H54 (cell line): ENCODE measurements at places on chromosomes 6 and 20.

- DNase-seq, result no peak
Observed at GRCh38 chr6:151276112-151276740, 36.5 kb downstream of the AKAP12 start.

DNA sequence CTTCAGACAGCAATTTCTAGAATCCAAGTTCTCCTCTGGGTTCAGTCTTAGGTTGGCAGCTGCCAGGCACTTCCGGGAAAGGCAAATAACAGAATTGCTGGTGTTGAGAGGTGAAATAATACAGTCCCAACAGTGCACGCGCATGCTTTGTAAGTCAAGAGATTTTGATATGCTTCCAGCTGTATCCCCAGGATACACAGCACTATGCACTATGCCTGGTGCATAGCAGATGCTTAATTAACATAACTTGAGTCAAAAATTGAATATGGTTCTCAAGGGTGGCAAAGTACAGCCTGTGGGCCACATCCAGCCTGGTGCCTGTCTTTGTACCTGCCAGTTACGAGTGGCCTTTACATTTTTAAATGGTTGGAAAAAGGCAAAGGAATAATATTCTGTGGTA is 18.9 kb upstream of the PMEPA1 start:
- no peak for DNase-seq

DNA sequence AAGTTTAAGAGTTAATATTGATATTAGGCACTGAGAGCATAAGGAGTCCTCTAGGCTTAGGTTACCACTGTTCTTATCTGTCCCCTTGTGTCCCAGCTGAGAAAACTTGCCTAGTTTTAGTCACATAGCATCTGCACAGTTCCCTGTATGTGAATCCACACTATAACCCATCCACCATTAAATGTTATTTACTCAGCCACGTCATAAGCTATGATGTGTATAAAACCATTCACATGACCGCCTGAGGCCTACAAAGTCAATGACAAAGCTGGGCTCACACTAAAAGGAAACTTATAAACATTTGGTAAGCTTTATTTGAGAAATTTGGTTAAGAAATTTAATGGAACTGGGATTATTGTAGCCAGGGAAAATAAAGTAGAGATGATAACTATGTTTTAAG is 59.2 kb upstream of the TFAP2D start:
- no peak for DNase-seq

DNA sequence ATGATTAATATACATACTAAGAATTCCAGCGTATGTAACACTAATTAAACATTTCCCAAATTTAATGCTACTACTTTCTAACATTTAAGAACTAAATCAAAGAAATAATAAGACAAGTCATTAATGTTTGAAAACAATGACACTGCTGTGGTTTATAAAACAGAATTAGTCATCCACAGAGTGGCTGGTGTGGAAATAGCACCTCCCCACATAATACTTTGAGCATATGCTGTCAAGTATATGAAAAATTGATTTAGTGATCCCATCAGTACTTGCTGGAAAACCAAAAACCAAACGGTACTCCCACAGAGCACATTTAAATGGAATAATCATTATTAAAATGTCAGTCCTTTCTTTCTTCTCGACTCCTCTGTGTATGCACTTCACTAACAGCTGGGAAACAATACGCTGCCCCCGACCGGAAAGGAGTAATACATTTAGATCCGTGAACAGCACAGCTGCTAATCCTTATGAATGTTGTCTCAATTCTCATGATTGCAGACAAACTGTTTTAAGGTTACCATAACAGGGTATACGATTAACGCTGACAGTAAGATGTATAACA is 78.4 kb downstream of the PREP start:
- DNase-seq, result no peak

DNA sequence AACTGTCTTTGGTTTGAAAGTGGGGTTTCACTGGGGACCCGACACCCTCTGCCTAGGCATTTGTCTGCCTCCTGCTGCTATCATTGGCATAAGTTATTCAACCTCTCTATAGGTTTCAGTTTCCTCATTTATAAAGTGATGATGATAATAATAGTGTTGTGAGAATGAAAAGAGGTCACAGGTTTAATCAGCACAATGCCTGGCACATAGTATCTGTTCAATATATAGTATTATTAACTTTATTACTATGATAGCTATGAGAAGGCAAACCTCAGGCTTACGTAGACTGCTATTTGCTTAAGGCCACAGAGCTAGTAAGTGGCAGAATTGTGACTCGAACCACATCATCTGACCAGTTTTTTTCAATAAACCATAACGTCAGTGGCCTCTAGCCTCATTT is 256.8 kb downstream of the CDKAL1 start:
- DNase-seq, result no peak

DNA sequence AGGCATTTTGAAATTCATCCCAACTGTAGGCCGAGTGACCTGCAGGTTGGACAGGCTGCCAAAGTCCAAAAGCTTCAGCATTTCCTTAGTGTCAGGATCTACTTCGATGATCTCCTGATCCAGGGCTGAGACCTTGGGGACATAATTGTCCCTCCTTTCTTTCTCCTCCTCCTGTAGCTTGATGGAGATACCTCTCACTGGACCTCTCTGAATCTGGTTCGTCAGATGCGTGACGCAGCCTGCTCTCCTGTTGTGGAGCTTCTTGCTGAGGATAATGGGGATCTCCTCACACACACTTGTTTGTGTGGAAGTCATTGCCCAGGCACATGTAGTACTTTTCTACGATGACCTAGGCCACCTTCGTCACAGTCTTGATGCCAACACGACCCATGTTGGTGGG is 1.5 kb upstream of the MAS1L start:
- no peak for DNase-seq

- no peak for DNase-seq
Observed at GRCh38 chr6:105452924-105453756, 50.3 kb upstream of the PREP start.

DNA sequence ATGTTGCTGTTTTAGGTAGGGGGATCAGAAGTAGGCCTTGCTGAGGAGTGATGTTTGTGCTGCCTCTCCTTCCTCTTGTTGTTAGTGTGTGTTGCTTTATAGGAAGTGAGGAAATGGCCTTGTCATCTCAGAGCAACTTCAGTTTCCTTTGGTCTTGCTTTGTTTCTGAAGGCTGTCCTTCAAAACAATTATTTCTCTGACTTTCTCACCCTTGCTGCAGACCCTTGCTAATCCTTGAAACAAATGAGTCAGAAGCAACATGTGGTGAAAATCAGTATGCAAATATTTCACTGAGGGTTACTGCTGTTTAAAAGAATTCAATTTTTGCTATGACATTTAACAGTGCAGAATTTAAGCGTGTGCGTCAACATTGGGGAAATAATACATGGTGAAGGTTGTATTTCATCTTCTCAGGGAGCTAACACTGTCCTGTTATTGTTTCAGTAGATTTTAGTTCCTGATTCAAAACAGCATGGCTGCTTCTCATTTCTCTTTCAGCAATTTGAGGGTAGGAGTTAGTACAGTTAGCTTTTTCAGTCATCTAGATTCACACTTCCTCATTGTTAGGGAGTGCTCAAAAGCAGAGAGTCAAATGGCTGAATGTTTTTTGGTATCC is 13.8 kb downstream of the RNF144B start:
- DNase-seq, result no peak

DNA sequence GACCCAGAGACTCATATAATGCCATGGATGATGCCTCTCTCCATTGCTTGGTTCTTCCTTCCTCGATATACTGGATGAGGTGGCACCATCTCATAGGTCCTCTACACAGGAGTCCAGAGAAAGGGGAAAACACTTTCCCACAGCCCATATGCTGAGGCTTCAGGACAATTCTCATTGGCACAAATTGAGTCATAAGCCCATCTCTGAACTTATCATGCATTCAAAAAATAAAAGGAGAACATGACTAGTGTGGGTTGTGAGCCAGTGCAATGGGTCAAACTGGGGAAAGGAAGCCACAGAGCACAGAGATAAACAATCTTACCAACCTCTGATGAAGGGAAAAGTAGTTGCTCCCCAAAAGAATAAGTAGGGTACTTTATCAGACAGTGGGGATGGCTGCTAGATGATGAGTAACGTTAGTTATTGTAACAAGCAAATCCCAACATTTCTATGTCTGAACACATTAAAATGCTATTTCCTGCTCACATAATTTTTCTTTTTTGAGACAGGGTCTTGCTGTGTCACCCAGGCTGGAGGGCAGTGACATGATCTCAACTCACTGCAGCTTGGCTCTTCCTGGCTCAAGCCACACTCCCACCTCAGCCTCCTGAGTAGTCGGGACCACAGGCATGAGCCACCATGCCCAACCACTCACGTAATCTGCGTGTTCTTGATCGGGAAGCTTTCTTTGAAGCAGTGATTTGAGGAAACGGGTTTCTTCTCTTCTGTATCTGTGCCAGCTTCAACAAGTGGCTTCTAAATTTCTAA is 27.0 kb downstream of the SOD2 start:
- DNase-seq, result no peak

- DNase-seq, result no peak
Observed at GRCh38 chr20:35956616-35957015, 2.3 kb upstream of the SCAND1 start.

GRCh38 chr6:155498370-155498769 is 42.7 kb upstream of the NOX3 start:
- no peak for DNase-seq

DNA sequence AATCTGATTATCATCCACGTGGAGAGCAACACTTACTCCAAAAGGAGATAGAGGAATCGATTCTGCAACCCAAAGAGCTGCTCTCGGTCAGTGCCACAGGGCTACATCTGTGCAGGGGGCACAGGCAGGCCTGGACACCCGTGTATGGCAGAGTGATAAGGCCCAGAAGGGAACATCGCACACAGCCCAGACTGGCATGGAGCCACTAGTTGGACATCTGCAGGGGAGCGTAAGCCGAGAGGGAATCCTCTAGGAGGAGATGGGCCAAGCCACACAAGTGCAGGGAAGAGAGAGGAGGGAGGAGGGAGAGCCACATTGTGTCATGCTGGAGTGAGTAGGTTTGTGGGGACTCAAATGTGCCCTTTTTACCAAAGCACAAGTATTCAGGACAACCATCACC is 50.4 kb upstream of the ENTPD6 start:
- DNase-seq, result no peak

DNA sequence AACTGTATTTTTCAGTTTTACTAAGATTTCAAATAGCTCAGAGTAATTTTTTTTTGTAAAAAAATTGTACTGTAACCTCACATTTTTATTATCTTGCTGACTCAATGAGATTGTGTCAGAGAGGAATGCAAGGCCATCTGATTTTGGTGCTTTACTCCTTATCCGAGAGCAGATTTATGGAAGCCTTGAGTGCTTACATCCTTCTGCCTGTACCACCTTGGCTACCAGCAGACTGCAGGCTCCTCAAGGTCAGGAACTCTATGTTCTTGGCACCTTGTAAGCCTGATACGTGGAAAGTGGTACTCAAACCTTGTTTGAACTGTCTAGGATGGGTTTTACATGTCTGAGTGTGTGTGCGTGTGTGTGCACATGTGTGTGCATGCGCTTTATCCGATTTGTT is 80.1 kb upstream of the MLIP start:
- DNase-seq, result no peak

DNA sequence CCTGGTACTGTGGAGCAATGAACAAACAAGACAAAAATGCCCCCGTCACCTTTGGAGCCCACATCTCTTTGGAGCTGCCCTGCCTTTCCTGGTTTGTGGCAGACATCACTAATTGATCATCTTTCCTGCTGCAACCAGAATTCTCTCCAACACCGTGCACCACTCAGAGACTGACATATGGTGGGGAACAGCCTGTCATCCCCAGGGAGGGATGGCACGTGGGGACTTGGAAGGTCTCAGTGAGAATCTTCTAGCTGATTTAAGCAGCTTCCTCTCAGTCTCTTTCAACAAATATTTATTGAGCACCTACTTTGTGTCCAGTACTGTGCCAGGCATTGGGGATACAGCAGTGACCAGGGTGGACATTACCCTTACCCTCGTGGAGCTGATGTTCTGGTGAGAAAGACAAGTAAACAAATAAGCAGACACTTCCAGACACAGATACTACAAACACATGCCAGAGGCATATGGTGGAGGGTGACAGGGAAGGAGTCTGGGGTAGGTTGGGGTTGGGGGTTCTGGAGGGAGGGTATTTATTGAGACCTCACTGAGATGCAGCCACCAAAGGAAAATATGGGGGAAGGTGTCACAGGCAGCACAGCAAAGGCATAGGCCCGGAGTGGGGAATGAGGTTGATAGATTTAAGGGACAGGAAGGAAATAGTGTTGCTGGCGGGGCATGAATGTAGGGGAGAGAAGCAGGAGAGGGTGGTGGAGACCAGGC is 82.3 kb downstream of the CEBPB start:
- DNase-seq, result no peak

GRCh38 chr20:45913116-45913515 is 1.2 kb upstream of the PLTP start:
- DNase-seq, result no peak

DNA sequence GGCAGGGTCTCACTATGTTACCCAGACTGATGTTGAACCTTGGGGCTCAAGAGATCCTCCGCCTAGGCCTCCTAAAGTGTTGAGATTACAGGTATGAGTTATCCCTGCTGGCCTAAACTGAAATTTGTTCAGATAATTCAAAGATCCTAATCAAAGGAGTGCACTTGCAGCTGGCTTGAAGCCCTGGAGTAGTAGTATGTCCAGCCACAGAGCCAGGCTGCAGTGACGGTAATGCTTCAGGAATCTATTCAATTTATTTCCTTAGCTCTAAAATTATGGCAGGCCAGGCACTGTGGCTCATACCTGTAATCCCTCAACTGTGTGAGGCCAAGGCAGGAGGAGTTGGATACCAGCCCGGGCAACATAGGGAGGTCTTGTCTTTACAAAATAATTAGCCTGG is 1.4 kb upstream of the DDX43 start:
- DNase-seq, result no peak

DNA sequence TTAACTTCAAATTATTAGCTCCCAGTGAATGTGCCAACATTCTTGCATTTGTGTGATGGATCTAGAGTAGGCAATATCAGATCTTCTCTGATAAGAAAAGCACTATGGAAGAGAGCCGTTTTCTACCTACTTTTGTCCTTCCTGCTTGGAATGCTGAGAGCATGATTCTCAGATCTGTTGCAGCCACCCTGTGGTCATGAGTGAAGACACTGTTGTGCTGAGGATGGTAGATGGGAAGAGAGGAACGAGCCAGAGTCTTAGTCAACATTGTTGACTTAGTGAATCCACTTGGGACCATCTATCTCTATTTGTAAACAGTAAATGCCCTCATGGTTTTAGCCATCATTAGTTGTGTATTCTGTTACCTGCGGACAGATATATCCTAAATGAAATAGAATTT is 202.6 kb downstream of the CD109 start:
- DNase-seq, result no peak

GRCh38 chr6:72969666-72970065 is 255.6 kb downstream of the KHDC1L start:
- DNase-seq, result no peak

DNA sequence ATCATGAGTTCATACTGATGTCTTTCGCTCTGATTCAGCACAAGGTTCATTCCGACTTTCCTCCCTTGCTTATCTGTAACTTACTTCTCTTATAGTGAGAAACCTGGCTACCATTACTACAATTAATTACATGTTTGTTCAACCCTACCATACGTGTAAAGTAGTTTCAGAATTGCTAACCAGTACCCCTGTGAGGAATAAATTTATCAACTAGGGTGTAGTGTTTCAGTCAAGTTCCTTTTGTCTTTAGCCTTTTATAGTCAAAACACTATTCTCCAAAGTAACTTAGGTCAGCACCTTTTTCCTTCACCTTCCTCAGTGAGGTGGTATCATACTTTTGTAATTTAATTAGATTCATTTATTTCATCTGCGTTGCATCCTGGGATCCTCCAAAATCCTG is 64.9 kb downstream of the MAP3K4 start:
- DNase-seq, result no peak

GRCh38 chr6:9553002-9553401 is 861.9 kb downstream of the TFAP2A start:
- no peak for DNase-seq
